Fibroblast of villous mesenchyme (primary cell): ENCODE measurements at places on chromosomes 5 and 9. TPM values are rescaled to one million over a fixed set of nuclear protein-coding genes. Genes with fewer than 3 reads are reported as not detected.

PRLR gene
- total RNA-seq, result 0.97 and 3.5 TPM in 2 replicates

TXNDC8 gene
- not detected in 2 replicates for total RNA-seq

IRX4 gene
- not detected in 2 replicates for total RNA-seq

GZMA gene
- not detected in 2 replicates for total RNA-seq

ZFYVE16 gene
- 28.3 and 40.6 TPM in 2 replicates for total RNA-seq

PALM2AKAP2 gene
- 24.5 and 31.5 TPM in 2 replicates for total RNA-seq

MEF2C gene
- 8.1 and 16.0 TPM in 2 replicates for total RNA-seq

GAS1 gene
- total RNA-seq, result 29.3 and 136 TPM in 2 replicates

FCN2 gene
- not detected in 2 replicates for total RNA-seq

PCDH1 gene
- 0.43 and 3.5 TPM in 2 replicates for total RNA-seq

ZFP37 gene
- total RNA-seq, result 1.6 and 2.6 TPM in 2 replicates

PTCD2 gene
- total RNA-seq, result 7.7 and 11.7 TPM in 2 replicates

SOHLH1 gene
- not detected in 2 replicates for total RNA-seq
